Cortex of kidney (tissue), 1 donor: ENCODE measurements at places on chromosomes 1 and 21.

DNA sequence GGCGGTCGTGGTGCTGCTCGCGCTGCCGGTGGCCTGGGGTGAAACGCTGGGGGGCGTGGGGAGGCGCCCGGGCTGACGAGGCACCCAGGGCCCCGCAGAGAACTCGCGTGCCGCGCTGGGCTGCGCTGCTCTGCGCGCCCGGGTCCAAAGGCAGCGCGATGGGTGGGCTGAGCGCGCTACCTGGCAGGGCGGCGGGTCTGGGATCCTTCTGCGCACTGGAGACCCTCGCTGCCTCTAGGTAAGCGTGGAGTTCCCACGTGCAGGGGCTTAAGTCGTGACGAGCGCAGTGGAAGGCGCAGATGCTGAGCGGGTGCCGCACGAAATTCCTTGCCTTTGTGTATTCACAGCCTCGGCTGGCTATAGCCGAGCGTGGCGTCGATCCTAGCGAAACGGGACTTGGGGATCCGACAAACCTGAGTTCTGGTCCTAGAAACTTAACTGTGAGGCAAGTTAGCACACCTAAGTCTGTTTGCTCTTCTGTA is 24.6 kb downstream of the CR1L start:
- no peak for DNase-seq

DNA sequence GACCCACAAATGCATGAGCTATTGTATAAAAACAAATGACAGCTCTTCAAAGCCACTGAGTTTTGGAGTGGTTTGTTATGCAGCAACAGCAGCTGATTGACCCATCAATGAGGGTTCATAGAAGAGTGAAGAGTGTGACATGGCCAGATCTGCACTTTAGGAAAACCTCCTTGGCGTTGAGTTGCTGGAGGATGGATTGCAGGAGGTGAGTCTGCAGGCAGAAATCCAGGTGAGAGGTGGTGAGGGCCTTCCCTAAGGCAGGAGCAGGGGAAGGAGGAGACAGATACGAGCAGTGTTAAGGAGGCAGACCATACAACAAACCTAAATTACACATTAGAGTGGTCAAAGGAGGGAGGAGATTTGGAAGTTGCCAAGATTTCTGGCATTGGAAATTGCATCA is 169.3 kb upstream of the CSF3R start:
- no peak for DNase-seq

GRCh38 chr21:38114717-38115333 is 142.0 kb upstream of the KCNJ15 start:
- no peak for DNase-seq

GRCh38 chr1:233323718-233324117 is 3.8 kb upstream of the MAP3K21 start:
- DNase-seq = no peak

DNA sequence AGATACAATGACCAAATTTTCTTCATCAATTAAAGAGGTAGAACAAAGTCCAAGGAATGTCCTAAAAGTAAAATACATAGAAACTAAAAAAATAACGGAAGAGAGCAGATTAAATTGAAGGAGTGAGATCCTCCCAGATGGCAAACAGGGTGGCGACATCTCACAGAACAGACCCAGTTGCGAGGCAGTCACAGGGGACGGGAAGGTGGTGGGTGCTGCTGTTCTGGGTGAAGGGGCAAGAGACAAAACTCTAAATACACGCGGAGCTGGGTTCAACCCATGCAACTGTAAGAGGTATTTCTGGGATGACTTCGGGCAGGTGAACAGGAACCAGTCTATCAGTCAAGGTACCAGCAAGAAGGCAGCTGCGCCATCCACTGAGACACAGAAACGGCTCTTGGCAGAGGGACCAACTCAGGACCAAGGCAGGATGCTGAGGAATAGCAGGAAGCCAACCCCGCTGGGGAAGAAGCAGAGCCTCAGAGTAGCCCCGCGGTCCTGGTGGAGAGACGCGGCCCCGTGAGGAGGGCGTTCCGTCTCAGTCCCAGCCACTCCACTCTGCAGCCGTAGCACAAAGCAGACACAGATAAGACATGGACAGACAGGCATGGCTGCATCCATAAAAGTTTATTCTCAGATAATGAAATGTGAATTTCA is 32.2 kb downstream of the WDR4 start:
- no peak for DNase-seq

GRCh38 chr1:18482721-18483425 is 2.1 kb downstream of the KLHDC7A start:
- no peak for DNase-seq

DNA sequence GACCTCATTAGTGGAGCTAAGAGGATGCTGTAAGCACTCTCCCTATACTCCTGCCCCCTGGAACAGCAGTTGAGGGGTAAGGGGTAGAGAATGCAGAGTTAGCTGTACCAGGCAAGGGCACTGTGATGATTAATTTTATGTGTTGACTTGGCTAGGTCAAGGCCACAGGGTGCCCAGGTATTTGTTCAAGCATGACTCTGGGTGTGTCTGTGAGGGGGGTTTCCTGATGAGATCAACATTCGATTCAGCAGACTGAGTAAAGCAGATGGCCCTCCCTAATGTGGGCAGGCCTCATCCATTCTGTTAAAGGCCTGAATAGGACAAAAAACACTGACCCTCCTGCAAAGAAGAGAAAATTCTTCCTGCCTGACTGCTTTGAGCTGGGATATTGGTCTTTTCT is 110.8 kb downstream of the KCND3 start:
- DNase-seq = no peak

DNA sequence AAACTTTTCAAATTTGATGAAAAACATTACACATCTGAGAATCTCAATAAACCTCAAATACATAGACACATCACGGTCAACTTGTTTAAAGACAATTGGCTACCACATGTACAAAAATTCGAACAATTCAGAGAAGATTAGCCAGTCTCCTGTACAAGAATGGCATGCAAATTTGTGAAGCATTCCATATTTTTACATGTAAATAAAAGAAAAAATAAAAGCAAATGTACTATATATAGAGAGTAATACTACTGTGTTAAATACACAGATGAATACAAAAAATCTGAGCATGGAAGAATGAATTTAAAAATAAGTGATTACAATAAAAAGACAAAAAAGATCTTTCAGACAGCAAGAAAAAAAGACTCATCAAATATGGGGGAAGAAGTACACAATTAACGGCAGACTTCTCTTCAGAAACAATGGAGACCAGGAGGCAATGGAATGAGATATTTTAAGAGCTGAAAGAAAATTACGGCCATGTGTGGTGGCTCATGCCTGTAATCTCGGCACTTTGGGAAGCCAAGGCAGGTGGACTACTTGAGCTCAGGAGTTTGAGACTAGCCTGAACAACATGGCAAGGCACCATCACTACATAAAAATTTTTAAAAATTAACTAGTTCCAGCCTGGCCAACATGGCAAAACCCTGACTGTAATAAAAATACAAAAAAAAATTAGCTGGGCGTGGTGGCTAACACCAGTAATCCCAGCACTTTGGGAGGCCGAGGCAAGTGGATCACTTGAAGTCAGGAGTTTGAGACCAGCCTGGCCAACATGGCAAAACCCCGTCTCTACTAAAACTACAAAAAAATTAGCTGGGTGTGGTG is 23.2 kb downstream of the HAX1 start:
- no peak for DNase-seq

GRCh38 chr1:69993810-69994209 is 211.6 kb downstream of the LRRC40 start:
- no peak for DNase-seq

DNA sequence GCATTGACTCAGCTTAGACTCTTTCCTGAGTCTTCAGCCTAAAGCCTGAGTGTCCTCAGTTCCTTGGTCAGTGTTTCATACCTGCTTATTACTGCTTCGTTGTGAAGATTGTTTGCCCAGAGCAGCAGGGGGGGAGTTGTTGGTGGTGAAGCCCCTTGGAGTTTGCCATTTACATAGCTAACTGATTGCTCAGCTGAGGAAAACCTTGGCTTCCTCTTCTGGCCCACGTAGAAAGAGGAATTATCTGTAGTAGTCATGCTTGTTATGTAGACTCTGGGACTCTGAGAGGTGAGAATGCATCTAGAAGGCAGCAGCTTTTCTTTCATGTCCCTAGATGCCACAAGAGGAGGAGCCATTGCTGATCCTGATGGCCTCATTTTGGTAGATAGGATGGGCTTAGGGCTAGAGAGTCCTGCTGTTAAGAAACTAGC is 125.9 kb downstream of the MAST2 start:
- DNase-seq = no peak

DNA sequence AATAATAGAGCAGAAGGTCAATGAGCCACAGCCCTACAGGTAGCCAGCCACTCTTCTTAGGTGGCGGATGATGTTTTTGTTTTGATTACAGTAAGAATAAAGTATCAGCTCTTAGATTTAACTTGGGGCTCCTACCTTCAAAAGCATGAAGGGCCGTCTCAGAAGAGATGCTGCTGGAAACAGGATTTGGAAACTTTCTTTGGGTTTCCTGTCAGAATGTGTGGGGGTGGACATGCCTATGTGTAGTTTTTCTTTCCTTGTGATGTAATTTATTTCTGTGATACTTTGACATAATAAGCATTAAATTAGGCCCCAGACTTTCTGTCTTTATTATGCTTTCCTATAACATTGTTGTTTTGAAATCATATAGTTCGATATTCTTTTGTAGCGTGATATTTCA is 1.5 kb downstream of the RAP1A start:
- no peak for DNase-seq
